ENCODE measurements at places on chromosomes 12 and 14.

DNA sequence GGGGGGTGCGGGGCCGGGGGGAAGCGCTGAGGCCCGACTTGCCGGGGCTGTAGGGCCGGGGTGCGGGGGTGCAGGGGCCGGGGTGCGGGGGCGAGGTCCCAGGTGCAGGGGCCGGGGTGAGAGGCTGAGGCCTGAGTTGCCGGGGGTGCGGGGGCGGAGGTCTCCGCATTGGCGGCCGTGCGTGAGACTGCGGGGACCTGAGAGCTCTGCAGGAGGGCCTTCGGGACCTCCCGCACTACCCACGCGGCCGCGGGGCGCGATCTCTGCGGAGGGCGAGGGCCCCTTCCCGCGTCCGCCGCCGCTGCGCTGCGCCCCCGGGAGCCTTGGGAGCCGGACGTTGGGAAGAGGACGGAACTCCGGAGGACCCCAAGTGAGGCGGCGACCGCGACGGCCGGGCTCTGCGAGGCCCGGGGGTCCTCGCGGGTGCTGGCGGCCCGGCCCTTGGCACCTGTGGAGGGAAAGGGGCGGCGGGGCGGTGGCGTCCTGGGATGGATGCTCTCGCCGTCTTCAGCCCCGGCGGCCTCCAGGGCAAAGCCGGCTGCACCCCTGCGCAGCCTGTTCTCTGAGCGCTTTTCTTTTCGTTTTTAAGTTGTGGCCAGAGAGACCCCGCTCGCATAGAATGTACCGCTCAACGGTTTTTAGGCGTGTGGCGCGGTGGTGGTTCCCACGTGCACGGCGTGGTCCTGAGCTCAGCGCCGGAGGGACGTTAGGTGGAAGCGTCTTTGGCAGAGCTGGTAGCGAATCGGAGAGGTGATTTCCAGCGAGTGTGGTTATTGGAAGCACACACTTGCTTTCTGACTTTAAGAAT, 1.3 kb downstream of the PIWIL1 start:
- no peak for DNase-seq

GRCh38 chr12:45827974-45828373, 98.5 kb downstream of the ARID2 start:
- no peak for DNase-seq

- DNase-seq, result no peak
These were observed 142.9 kb upstream of the TMPO start for GRCh38 chr12:98372340-98373024.

DNA sequence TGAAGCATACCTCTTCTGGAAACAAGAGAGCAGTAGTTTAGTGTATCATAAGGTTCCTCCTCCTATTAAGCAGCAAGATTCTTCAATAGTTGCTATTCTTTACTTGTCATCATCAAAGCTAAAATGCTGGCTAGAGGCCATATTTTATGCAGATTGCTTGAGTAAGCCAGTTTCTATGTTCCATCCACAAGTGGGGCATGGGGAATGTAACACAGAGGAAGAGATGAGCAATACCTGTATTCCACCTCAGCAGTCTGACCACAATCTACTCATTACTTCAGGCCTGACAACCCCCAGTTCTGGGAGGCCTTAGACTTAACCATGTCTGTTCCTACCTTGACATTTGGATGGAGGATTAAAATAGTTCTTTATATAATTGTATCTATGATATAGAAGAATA, 423.6 kb downstream of the BTG1 start:
- DNase-seq, result no peak

- no peak for DNase-seq
These were observed 22.7 kb downstream of the TRAF3 start for GRCh38 chr14:102799684-102800562.

DNA sequence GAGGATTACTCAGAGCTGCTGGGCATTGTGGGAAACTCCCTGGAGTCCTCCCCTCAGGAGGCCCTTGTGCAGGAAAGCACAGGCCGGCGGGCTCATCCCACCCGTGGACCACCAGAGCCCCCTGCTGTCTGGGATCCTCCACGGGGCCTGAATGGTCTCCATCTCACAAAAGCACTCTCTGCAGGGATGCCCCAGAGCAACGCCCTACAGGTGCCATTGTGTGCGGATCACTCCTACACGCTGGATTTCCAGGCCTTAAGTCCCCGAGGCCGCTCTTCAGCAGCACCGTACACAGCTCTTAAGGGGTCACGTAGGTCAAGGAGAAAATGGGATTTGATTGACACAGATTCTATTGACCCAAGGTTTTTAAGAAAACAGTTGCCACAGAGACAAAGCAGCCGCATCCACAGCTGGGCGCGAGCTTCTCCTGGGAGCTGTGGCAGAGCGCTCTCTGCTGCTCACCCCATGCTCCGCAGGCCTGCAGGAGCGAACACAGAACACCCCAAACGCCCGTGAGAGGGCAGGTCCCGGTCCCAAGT, 36.7 kb upstream of the RIMBP2 start:
- DNase-seq, result no peak

Data from NT2/D1 (cell line).